ENCODE measurements at places on chromosomes 6 and 20.

DNA sequence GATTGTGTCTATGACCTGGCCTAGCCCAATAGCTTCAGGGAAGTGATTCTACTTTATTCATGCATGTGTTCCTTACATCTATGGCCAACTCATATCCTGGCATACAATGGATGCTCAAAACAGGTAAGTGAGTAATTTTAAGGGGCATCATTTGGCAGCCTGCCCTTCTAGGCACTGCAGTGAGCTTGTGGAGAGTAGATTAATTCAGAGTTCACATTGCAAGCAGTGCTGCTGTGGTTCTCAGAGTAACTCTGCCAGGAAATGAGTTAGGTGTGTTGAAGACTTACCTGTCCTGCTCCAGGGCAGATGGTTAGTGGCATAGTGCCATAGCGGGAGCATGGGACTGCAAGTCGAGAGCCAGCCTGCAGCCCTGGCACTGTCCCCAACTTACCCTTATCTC lies 158.0 kb downstream of the SCP2D1 start:
- DNase-seq, result no peak

GRCh38 chr6:20427856-20428255 lies 26.2 kb downstream of the E2F3 start:
- no peak for DNase-seq

- DNase-seq, result no peak
Measured at GRCh38 chr6:45930420-45931040, 85.1 kb downstream of the CLIC5 start.

GRCh38 chr20:33301192-33301930 lies 18.3 kb downstream of the BPIFB1 start:
- no peak for DNase-seq

- no peak for DNase-seq
Measured at GRCh38 chr6:91141346-91141745, 554.5 kb upstream of the MAP3K7 start.

DNA sequence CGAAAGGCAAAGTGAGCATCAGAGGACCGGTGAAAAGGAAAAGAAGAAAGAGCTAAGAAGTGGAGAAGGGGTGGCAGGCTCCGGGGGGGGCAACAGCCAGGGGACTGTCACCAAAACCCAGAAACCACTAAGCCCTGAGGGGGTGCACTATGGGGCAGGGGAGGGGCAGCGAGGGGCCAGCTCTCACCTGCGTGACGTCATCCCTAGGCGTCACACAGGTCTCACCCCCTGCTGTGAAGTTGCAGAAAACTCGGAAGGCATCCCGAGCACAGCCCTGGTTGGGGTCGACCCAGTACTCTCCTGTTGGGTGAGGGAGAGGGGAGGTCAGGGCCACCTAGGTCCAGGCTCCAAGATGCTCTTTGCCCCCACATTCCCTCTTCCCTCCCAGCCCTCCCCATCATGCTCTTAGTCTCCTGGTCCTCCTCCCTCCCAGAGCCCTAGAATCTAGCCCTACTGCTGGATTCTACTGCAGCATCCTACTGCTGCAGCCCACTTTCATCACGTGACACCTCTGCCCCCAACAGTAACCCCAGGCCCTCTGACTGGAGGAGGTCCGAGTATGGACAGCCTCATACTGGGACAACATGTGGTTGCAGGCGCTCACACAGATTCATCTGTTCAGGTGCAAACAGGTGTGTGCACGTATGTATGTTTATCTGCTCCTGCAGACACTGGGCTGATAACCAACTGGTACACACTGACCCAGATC lies 27.4 kb downstream of the COL11A2 start:
- DNase-seq, result no peak

GRCh38 chr20:52082612-52083011 lies 109.0 kb downstream of the ZFP64 start:
- DNase-seq, result no peak

GRCh38 chr6:87946669-87947068 lies 101.0 kb upstream of the SPACA1 start:
- DNase-seq, result no peak

- DNase-seq, result no peak
Measured at GRCh38 chr6:147909640-147910039, 401.1 kb downstream of the SAMD5 start.

DNA sequence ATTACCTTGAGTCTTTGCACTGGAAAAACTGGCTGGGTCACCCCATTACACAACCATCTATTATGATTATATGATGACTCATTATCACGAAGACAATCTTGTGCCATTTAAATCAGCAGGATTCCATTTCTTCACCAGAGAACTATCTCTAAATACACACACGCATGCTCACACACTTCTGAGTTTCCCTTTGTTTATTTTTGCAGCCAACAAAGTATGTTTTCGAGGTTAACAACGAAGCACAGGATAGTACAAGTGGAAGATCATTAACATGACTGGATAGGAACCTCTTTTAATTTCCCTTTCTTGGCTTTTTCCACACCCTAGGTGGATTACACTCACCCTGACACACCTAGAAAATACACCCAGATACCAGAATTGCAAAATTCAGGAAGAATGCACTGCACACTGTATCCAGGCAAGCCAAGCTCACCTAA lies 18.9 kb downstream of the PERP start:
- no peak for DNase-seq

DNA sequence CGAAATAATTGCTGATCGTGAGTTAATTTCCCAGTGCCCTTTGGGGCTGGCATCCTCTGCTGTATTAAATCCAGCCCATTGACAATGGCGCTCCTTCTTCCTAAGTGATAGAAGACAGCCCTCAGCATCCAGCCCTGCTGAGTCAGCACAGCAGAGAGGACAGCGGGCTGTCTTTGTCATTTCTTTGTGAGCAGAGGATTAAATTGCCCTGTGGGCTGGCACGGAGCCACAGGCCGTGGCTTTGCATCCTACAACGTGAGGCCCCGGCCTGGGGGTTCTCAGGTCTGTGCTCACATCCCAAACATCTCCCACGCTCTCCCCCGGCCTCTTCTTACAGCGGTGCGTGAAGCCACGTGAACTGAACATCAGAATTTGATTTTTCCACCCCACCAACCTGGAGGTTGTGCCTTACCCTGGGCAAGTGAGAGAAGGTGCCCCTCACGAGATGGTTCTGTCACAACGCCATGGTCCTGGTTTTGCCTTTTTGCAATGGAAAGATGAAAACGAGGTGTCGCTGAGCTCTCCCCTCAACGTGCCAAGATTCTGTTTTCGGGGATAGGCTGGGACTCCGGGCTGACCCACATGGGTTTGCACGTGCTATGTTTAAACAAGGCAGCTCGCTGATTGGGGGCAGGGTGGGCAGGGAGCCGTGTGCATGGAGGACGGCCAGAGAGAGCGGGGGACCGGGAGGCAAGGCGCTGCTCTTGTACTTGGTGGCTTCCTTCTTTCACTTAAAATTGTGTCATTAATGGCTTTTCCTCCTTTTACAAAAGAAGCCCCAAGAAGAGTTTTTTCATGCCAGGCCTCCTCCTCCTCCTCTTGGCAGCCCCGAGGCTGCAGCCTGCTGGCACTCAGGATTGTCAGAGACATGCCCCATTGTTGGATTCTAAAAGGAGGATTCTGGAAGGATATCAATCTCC lies 19.5 kb downstream of the CDH4 start:
- DNase-seq, result no peak

DNA sequence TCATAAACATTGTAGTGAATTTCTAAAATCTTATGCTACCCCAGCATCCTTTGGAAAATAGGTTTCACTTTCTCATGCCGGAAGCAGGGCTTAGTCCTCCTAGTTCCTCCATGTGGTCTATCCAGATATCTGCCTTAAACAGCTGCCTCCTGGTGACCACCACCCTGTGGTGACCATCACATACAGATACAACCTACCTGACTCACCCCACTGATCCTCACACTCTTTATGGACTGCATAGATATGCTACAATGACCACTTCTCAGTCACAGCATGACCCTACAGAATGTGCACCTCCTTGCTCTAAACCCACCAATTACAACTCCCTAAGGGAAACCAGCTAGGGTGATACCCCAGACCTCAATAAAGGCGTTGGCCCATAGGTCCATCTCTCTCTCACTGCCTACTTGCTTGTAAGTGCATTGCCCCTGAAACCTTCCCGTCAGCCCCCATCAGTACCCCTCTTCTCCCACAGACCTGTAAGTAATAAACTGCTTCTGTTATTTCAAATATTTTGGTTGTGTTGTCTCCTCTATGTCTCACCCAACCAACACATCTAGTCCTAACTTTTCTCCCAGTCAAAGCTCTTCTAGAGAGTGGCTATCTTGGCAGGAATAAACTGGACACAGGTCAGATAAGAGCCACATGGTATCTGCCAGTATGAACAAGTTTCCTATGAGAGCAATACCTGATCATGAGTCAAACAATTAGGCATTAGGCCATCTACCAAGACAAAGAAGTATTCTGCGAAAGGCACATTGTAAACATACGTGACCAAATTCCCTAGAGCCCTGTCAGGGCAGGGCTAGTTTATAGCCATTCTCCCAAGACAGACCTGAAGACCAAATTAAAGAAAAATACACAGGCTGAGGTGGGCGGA lies 39.4 kb upstream of the PLEKHG1 start:
- no peak for DNase-seq

GRCh38 chr20:6664574-6664973 lies 102.9 kb upstream of the BMP2 start:
- no peak for DNase-seq

DNA sequence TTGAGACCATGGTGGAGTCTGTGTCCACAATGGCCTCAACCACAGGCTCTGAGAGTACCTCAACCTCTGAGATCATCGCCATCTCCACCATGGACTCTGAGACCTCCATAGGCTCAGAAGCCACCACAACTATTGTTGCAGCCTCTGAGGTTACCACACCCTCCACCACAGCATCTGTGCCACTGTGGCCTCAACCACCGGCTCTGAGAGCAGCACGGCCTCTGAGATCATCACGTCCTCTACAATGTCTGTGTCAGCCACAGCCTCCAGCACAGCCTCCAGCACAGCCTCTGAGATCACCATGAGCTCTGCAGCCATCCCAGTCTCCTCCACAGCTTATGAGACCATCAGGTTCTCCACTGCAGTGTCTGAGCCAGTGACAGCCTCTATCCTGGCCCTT lies 19.4 kb upstream of the MUC21 start:
- DNase-seq, result no peak

- DNase-seq, result no peak
Measured at GRCh38 chr6:5994999-5995657, 11.6 kb downstream of the NRN1 start.

GRCh38 chr6:1872649-1873131 lies 263.0 kb downstream of the FOXC1 start:
- DNase-seq, result no peak

DNA sequence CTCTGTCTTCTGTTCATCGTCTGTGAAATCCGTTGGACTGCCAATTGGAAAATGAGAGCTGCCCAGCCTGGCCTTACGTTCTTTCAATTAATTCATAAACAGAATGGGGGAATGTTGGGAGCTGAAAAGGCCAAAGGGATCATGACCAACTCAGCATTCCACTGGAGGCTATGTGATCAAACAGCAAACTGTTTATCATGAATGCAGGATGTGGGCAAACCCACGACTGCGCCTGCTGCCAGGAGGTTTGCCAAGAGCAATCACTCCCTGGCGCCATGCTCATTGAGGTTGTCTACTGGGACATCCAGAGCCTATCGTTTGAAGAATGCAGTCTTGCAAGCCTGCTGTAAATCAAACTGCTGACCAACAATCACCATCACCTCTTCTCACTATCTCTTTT lies 9.3 kb upstream of the FKBP1A start:
- DNase-seq, result no peak

- no peak for DNase-seq
Measured at GRCh38 chr6:141532211-141532610, 600.5 kb upstream of the GJE1 start.

GRCh38 chr6:439641-440167 lies 48.2 kb downstream of the IRF4 start:
- DNase-seq, result no peak

GRCh38 chr20:17860301-17861197 lies 108.0 kb downstream of the SNX5 start:
- no peak for DNase-seq

- DNase-seq, result no peak
Measured at GRCh38 chr6:41584668-41585205, 38.6 kb downstream of the FOXP4 start.

- no peak for DNase-seq
Measured at GRCh38 chr6:127902933-127903332, 2.1 kb upstream of the THEMIS start.

GRCh38 chr20:50728486-50728980 lies 2.8 kb upstream of the PARD6B start:
- DNase-seq, result no peak

GRCh38 chr6:56046576-56046975 lies 171.2 kb upstream of the BMP5 start:
- DNase-seq, result no peak

- no peak for DNase-seq
Measured at GRCh38 chr6:166307082-166308032, 835 bp downstream of the PRR18 start.

- DNase-seq, result no peak
Measured at GRCh38 chr6:4256969-4257368, 121.6 kb upstream of the ECI2 start.

DNA sequence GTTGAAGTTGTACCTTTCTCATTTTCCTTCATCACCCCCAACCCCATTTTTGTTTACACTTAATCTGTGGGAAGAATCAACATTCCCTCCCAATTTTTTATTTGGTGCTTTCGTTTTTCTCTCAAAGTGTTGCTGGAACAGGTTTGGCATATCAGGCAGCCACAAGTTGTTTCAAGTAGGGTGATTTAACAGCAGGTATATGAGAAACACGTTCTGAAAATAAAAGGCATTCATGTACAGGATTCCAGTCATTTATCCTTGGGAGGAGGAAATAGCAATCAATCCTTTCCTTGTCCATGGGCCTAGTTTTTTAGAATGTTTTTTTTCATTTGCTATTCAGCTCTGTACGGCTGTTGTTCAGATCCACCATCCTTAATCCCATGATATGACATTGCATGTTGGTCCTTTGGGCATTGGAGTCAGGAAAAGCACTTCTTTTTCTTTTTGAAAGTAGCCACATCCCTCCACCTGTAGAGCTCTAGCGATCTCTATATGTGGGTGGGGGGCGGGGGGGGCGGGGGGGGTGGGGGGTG lies 120.2 kb downstream of the JARID2 start:
- DNase-seq, result no peak

- DNase-seq, result no peak
Measured at GRCh38 chr6:157272372-157272771, 50.9 kb downstream of the TMEM242 start.

DNA sequence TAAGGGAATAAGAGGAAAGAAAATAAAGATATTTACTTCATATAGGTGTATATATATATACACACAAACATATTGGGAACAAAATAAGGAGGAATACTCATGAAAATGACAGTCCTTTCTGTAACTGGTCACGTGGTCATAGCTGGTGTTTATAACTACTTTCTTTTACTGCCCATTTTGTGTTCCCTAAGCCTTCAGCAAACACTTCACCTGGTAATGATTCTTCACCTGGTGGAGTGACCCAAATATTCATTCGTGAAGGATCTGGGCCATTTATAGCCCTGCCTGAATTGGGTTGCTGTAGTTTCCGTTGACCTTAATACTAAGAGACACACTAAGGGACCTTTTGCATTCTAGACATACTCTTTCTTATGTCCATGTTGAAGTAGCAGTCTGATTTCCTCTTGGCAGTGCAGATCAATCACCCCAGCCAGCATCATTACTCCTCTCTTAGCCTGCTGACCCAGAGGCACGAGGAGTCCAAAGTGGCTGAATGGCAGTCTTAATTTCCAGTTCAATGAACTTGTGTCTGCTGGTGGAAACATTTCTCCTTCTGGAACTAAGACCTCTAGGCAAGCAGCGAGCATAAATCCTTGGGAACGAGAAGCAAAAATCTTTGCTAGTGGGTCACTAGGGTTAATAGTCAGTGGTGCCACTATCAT lies 39.9 kb upstream of the IYD start:
- no peak for DNase-seq
